Activated CD8-positive, alpha-beta memory T cell treated with anti-CD3 and anti-CD28 coated beads, Interleukin-2, amount 50 U/mL, for 48 hours (primary cell): ENCODE measurements at places on chromosomes 7 and 10.
A peak's percentile ranks its signal among the peaks of the same experiment; 100 is the strongest.

GRCh38 chr10:63866747-63867140 lies 345.5 kb downstream of the REEP3 start:
- DNase-seq: no peak

- DNase-seq: no peak
These were observed 145.3 kb downstream of the CELF2 start for GRCh38 chr10:11162828-11163599.

- DNase-seq: no peak
These were observed 21.2 kb upstream of the UCN3 start for GRCh38 chr10:5343561-5343960.

- DNase-seq: no peak
These were observed 26.7 kb downstream of the SEC23IP start for GRCh38 chr10:119919271-119919670.

GRCh38 chr10:15775513-15775912 lies 55.8 kb upstream of the ITGA8 start:
- DNase-seq: no peak

DNA sequence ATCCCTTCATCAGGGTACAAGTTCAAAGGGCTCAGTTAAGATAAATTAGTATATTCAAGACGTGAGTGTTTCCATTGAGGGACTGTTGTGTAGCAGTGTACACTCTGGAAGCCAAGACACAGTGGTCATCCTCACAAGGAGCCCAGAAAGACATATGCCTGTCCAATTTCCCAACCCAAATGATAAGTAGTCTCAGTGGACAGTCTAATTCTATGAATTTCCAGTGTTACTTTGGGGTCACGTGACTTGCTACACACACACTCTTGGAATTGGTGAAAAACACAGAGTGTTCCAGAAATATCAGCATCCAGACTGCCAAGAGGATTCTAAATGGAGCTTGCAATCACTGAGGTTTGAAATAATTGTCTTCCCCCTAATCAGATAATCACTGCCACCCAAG lies 365.1 kb downstream of the WDR11 start:
- no peak for DNase-seq

DNA sequence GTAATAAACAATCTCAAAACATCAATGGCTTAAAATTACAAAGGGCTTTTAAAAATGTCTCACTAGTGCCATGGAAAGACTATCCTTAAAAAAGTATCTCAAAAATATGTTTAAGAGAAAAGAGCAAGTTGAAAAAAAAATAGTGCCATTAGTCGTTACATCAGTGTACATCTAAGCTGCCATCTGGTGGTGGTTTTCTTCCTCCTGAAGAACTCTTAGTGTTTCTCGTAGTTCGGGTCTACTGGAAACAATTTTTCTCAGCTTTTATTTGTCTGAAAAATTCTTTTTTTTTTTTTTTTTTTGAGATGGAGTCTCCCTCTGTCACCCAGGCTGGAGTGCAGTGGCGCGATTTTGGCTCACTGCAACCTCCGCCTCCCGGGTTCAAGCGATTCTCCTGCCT lies 5.9 kb upstream of the GARIN1A start:
- DNase-seq: no peak

DNA sequence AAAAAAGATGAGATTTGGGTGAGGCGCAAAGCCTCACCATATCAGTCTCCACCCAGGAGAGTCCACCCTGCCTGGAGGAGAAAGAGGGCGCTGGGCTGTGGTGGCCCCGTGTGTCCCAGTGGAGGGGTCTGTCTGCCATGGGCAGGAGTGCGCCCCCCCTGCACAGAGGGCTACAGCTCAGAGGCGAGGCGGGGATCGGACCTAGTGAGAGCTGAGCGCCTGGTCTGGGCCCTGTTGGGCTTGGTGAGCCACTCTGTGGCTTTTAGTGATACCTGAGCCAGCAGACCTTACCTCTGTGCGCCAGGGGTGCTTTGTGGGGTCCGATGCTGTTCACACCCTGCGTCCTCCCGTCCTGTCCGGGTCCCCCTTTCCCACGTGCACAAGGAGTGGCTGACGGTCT lies 25.9 kb upstream of the GNA12 start:
- DNase-seq: no peak

GRCh38 chr7:106488465-106488864 lies 172.5 kb downstream of the CCDC71L start:
- no peak for DNase-seq

DNA sequence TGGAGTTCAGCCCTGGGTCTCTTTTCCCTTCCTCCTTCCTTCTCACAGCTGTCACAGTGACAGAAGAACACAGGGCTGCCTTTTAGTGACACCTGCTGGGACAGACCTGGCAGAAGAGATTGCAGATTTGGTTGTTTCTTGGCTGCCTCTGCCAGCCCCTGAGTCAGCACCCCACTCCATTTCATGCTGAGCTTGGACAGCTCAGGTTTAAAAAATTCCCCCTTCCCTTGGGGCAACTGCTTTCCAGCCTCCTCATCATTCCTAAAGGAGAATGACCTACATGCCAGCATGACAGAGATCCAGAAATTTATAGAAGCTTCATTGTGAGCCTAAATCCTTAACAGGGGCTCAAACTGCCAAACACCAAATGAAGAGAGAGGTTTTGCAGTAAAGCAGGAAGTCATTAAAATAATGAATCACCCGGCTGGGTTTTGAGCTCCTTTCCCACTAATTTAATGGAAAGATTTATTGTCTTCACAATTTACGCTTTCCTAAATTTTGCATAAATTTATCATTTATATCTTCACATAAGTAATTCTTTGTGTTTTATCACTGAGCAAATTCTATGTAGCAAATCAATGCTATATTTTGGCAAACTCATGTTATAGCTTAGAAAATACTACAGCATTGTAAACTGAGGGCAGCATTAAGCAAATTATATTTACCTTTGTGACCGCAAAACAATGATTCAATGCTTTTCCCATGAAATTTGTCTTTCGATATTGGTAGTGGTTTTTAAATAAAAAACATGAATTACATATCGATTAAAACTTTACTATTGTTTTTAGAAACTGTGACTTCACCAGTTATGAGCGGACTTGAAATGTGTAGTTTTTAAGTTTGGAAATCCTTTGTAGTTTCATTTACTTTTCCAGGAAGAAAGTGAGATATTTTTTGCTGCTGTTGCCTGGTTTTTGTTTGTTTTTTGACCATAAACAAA lies 399.5 kb upstream of the ANKRD30A start:
- DNase-seq: no peak

GRCh38 chr10:62077330-62078015 lies 176.0 kb downstream of the ARID5B start:
- DNase-seq: no peak

- DNase-seq: no peak
These were observed 343.6 kb upstream of the MGMT start for GRCh38 chr10:129123428-129123827.

GRCh38 chr10:69317175-69317604 lies 38.9 kb downstream of the HK1 start:
- DNase-seq: peak; percentile 68

DNA sequence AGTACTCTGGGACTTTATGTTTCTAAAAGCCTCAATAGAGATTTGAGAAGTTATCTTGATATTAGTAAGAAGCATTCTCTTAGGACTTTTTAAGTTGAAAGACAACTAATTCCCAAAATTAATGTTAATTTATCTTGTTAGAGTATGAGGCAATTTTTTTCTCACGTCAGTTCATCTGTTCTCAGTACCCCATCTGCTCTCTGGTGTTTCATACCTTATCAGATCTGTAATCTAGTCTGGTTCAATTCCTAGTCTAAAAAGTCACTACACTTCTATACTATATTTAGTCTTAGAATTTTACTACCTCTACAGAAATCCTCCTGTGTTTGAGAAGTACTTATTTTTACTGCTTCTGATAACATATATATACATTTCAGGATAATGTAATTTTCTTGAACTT lies 66.1 kb downstream of the LRGUK start:
- DNase-seq: no peak

GRCh38 chr7:1914321-1914720 lies 244.2 kb downstream of the ELFN1 start:
- DNase-seq: no peak

GRCh38 chr10:28711041-28711440 lies 33.7 kb downstream of the BAMBI start:
- DNase-seq: no peak

DNA sequence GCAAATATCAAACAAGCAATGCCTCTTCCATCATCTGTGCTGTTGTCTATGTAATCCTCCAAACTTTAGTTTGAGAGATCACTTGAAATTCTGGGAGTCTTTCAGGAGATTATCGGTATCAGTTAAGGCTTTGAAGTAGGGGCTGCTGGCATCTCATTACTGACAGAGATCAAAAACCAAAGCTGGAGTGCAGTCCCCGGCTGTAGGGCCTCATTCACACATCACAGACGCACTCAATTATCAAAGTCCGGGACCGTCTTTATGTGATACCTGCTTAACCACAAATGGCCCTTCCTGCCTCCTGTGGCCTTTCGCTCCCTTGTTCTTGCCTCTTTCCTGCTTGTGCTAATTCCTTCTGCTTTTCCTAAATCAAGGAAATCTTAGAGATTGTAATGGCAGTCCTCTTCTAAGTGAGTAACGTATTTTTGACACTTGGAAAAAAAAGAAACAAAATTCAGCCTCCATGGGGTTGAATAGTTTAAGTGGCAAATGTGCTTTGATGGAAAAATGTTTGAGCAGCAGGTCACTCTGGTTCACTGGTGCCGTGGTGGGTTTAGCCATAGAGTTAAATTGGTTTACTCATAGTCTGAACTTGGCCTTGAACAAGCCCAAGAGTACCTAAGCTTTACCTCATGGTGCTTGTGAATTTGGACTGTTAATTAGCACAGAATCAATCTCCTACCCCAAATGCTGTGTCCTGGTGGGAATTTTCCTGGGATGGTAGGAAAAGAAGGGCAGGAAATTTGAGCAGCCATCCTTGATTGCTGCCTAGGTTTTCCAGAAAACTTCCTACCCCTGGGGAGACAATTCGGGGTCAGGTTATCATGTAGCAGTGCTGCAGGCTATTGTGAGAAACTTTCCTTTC lies 178.9 kb upstream of the LYZL1 start:
- no peak for DNase-seq

GRCh38 chr10:67036808-67037207 lies 111.0 kb downstream of the LRRTM3 start:
- no peak for DNase-seq

DNA sequence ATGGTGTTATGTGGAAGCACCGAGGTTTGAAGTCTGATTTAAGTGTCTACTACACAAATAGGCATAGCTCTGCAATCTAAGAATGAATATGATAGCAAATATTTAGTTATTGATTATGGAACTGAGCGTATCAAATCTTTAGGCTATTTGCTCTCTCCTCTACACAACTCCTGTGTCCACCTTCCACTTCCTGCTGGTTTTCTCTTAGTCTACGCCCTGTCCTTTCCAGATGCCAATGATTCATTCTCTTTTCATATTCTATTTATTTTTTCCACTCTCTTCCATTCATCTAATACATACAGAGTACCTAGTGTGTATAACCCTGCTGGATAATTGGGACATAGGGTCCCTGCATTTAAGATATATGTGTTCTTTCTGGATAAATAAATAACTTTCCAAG lies 83.7 kb downstream of the DGKB start:
- no peak for DNase-seq

GRCh38 chr7:133961724-133962123 lies 165.4 kb upstream of the LRGUK start:
- no peak for DNase-seq

DNA sequence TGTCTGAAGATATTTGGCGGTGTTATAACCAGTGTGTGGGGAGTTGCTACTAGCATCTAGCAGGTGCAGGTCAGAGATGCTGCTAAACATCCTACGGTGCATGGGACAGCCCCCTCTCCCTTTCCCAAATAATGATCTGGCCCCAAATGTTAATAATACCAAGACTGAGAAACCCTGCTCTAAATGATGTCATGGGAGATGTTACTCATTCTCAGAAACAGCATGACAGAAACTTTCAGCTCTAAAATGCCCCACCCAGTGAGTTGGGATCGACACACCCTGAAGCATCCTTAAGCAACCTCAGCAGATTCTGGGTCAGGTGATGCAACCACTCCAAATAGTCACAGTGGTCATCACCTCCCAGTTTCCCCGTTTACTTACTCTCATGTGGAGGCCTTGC lies 108.8 kb upstream of the MPP7 start:
- no peak for DNase-seq

- no peak for DNase-seq
These were observed 54.3 kb downstream of the ASB13 start for GRCh38 chr10:5611899-5612680.

DNA sequence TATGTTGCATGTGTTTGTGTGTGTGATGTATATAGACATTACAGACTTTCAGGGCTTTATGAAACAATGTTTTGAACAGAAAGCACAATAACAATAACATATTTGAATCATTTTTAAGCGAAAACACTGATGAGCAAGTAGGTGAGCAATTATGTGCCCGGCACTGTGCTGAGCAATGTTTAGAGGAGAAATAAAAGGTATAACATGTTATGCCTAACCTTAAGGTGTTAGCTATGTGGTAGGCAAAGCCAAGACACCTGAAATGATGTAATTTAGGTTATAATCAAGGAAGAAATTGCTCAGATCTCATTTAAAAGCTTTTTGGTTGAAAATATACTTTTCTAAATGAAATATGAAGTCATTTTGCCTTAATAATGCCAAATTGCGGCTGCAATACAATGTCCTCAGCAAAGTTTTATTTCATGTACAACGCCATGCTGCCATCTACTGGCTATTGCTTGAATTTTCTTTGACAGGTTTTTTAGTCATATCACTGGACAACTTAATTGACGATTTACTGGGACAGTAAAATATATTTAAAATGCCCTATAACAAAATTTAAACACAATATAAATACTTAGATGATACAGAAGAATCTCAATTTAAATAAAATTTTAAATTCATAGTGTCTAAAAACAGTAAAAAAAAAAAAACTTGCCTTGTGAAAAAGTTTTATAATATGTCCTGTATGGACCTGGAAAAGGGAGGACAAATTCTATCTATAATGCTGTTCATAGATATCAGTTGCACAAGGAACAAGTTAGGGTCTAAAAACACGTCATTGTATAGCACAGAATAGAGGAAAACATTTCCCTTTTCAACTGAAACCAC lies 131.1 kb upstream of the CDK1 start:
- no peak for DNase-seq

GRCh38 chr10:48535416-48536155 lies 69.3 kb downstream of the ARHGAP22 start:
- peak; percentile 28 for DNase-seq

- DNase-seq: no peak
These were observed 16.3 kb downstream of the ELMO1 start for GRCh38 chr7:37432281-37432920.

GRCh38 chr7:115477193-115477651 lies 553.3 kb downstream of the TFEC start:
- no peak for DNase-seq

GRCh38 chr7:90413185-90413528 lies 9.9 kb downstream of the CLDN12 start:
- DNase-seq: no peak

DNA sequence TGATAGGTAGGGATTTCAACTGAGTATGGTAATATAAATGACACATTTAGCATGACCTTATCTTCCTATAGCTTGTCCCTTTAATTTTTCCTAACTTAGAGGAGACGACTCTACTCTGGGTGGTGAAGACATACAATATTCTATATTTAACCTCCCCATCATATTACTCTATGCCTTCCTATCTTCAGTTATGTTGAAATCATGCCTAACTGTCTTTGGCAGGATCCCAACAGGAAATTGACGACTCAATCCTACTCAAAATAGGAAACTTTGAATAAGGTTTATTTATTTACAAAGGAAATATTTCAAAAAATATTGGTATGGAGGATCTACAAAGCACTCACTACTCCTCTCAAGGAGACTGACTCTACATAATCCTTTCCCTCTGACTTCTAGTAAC lies 24.1 kb upstream of the SEMA3A start:
- DNase-seq: no peak

GRCh38 chr7:121824276-121824675 lies 48.7 kb upstream of the PTPRZ1 start:
- DNase-seq: no peak
